ENCODE measurements at places on chromosomes 6 and 20.

DNA sequence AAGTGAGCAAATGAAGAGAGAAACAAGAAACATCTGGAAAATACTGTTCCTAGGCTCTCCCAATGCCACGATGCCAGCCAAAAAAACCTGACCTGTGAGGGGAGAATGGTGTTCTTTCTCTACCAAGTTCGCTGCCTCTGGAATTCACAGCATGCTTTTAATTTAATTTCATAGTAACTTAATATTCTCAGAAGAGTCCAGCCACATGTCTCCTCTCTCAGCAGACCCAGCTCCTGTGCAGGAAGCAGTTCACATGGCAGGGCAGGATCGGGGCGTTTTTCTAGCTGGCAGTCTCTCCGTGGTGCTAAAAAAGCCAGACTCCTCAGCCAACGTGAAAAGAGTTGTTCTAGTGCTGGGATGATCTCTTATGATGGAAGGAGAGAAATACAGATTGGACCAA lies 57.5 kb downstream of the BFSP1 start:
- DNase-seq, result no peak

GRCh38 chr6:91106083-91106482 lies 519.2 kb upstream of the MAP3K7 start:
- no peak for DNase-seq

- DNase-seq, result no peak
Measured at GRCh38 chr6:25635886-25636317, 16.1 kb upstream of the SCGN start.

DNA sequence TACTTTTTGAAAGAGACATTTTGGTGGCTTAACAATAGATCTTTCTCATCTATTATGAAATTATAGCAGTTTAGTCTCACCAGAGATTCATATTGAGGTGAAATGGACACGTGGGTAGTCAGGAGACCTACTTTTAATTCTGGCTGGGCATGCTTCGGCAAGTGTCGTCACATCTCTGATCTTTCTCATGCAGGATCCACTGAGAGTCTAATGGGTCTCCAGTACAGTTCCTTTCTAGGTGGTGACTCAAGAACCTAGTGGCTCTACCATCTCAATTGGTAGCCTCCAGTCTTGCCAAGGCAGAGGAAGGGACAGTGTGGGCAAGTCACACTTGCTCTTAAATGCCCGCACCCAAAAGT lies 94.9 kb downstream of the KCNB1 start:
- no peak for DNase-seq
